Psoas muscle (tissue), 8 donors: ENCODE measurements at places on chromosomes 6 and 20.

DNA sequence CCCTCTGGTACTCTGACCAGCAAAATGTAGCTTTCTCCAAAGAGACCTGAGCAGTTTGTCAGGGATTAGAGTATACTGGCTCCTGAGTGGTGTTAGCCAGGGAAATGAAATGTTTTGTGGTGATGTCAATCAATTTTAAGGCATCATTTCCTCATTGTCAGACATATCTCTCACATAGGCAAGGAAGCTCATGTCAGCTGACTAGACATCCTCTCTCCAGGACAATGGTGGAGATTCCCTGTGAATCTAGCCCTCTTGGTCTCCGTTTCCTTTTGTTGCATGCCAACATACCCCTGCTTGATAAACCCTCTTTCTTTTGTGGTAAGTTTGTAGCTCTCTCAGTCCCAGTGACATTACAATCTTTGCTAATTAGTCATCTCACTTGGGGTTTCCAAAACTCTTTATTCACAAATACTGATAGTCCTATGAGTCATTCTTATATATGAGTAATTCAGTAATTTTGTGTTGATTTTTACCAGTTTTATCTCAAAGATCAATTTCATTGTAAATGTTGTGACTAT, 135.6 kb upstream of the PTPRK start:
- no peak for DNase-seq

DNA sequence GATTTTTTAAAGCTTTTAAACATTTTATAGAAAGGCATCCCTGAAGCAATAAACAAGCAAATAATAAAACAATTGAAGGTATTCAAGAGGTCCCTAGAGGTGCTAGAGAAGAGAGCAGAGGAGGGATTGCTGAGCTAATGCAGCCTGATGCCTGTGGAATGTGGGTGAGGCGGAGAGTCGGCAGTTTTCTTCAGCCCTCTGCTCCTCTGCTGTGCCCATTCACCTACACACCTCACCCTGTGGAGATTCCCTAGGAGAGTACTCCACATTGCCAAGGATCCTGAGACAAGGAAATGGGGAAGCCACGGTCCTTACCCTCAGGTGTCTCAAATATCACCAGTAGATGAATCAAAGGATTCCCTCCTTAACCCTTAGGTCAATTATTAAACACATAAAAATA, 199.8 kb upstream of the POU3F2 start:
- DNase-seq = no peak

DNA sequence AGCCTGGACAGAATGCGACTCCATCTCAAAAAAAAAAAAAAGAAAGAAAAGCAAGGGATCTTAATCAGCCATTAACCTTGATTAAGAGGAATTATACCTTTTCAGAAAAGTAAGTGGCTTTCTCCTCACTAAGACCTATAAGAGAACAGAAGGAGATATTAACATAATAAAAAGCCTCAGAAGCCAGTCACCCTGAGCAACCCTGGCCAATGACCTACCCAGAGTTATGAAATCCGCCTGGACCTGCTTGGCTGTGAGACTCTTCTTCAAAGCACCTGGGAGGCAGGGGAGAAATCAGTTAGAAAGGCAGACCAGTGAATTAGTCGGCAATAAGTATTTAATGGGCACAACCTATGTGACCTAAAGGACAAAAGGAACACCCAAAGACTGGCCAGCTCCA, 32.7 kb upstream of the C20orf203 start:
- no peak for DNase-seq

- no peak for DNase-seq
Measured at GRCh38 chr6:84258268-84258667, 30.8 kb upstream of the CEP162 start.
